ENCODE measurements at places on chromosomes 4 and X. TPM values are rescaled to one million over a fixed set of nuclear protein-coding genes. Genes with fewer than 3 reads are reported as not detected.

DDIT4L gene
- total RNA-seq = 0.11 TPM

FRG2 gene
- not detected for total RNA-seq

ATP8A1 gene
- total RNA-seq = 1.9 TPM

FRMD7 gene
- not detected for total RNA-seq

MGAT4D gene
- not detected for total RNA-seq

NSUN7 gene
- total RNA-seq = 0.31 TPM

IKBKG gene
- 41.2 TPM for total RNA-seq

SATL1 gene
- not detected for total RNA-seq

UTP3 gene
- total RNA-seq = 10.2 TPM

SASH3 gene
- 1.7 TPM for total RNA-seq

PDE6B gene
- not detected for total RNA-seq

DUSP21 gene
- not detected for total RNA-seq

VCX gene
- total RNA-seq = not detected

SSX2B gene
- not detected for total RNA-seq

BEX5 gene
- 0.81 TPM for total RNA-seq

IL9R gene
- total RNA-seq = not detected

PRDM8 gene
- 0.07 TPM for total RNA-seq

CTAG1B gene
- total RNA-seq = not detected

AFP gene
- total RNA-seq = 3.4 TPM

PWWP3B gene
- total RNA-seq = 0.49 TPM

SPON2 gene
- total RNA-seq = 41.9 TPM

ABLIM2 gene
- total RNA-seq = 1.9 TPM

S100P gene
- total RNA-seq = 1.8 TPM

CXXC4 gene
- 0.87 TPM for total RNA-seq

MAGEA1 gene
- total RNA-seq = not detected

NPY2R gene
- not detected for total RNA-seq

LPAR4 gene
- total RNA-seq = not detected

C4orf36 gene
- not detected for total RNA-seq

ADGRL3 gene
- 0.58 TPM for total RNA-seq

STK32B gene
- total RNA-seq = 0.07 TPM

FUNDC1 gene
- 2.4 TPM for total RNA-seq

PITX2 gene
- not detected for total RNA-seq

PABPC5 gene
- total RNA-seq = 0.11 TPM

GAK gene
- total RNA-seq = 53.2 TPM

MTTP gene
- 112 TPM for total RNA-seq

CT47B1 gene
- not detected for total RNA-seq

OTC gene
- total RNA-seq = 84.6 TPM

CT83 gene
- total RNA-seq = not detected

PTCHD1 gene
- total RNA-seq = 0.02 TPM

FGF5 gene
- total RNA-seq = not detected

HS6ST2 gene
- not detected for total RNA-seq

APELA gene
- not detected for total RNA-seq

MEPE gene
- total RNA-seq = not detected

ARR3 gene
- not detected for total RNA-seq

DCAF8L2 gene
- total RNA-seq = not detected

ADH7 gene
- not detected for total RNA-seq
